Fibroblast of skin of abdomen (primary cell): ENCODE measurements at places on chromosomes 3 and 15.

DNA sequence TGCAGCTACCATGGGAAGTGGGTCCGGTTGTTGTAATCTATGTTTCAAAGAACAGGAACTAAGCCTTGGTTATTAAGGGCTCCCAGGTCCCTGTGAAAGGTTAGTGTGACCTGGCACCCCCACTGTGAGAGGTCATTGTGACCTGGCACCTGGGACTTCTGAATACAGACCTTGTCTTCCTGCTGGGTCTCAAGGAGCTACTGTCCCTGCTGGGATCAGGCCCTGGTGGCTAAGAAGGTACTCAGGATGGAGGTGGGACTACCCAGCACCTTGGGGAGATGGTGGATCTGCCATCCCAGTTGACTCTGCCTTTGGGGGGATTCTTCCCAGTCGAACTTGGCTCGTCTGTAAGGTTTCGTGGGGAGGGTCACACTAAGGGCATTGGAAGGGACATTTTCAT is 10.3 kb upstream of the SLCO2A1 start:
- DNase-seq = no peak

DNA sequence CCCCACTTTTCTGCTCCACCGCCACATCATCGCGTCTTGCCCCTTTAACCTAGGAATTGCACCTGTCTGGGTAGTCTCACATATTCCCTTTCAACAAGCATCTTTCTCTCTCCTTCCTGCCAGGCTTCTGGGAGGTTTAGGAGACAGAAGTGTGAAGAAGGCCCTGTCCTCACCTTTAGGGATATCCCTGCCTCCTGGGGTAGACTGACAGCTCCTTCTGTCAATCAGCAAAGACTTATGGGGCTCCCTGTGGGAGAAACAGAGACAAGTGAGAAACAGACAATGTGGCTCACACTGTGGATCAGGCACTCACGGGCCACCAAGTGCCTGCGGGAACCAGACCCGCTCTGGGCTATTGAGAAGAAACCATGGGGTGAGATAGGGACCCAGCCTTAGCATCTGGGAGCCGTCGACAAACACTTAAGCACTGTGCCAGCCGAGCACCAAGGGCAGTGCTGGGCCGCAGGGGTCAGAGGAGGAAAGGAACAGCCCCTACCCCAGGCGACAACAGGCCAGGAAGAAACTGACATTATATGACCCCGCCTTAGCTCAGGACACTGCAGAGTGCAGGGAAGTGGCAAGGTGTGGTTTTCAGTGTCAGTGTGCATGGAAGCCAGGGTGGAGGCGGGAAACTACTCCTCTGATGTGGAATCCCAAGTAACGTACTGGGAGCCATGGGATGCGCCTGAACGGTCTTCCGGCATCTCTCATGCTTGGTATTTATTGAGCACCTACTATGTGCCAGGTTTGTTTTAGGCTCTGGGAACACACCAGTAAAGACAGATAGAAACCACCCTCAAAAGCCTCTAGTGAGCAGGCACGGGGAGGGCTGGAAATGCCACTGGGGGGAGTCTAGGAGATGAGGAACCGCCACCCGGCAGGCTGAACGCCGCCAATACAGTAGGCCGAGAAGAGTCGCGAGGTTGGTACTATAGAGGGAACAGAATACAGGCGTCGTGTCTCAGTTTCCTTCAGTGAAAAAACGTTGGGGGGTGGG is 1.8 kb downstream of the EFCC1 start:
- no peak for DNase-seq

DNA sequence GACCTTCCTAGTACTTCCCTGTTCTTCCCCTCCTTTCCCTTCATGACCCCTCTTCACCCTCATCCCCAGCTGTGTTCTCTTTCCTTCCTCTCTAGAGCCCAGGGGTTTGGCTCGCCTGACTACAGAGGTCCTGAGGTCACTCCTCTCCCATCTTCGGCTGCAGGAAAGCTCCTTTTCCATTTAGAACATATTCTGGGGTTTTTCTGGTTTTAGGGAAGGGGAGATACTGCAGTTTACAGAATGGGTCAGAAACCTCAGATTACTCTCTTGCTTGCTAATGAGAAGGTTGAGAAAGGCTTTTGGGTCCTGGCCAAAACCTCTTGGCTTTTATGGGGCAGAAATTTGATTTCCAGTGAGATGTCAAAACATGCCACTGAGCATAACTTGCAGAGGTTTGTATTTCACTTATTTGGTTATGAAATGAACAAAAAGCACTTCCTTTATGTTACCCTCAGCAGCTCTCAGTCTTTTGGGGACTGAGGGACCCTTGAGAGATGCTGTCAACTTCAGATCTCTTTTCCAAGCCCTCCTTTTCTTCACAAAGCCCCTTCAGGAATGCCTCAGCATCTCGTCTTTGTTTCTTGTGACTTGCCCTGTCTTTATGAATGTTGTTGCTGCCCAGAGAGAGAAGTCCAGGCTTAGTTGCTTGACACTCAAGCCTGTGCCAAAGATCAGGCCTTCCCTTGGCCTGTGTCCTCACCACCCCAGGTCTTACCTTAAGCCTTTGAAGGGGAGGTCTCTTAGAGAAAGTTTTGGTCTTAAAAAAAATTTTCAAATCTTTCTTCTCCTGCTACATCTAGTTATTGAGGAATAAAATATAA is 121.7 kb upstream of the TPM1 start:
- peak; percentile 74 for DNase-seq

DNA sequence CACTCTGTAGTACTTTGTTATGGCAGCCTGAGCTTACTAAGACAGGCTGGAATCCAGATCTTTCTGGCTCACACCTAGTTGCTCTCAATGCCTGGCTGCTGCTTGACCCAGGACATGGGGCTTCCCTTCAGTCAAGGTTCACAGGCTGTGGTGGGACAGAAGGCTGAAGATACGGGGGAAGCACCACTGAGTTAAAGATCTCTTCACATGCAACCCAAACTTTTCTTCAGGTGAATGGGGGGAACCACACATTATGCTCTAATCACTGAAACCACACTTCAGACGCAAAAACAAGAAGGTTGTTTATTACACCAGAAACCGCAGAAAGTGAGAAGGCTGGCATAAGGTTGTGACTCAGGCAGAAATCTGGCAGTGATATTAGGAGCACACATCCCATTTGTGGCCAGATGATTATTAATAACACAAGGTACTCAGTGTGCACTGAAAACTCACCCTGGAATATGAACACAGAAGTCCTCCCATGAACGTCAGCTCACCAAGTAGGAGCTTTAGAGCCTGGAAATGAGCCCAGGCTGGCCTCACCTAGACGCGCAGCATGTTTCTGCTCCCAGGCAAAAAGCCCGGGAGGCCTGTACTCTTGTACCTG is 230.5 kb upstream of the CHRNA7 start:
- peak; percentile 48 for DNase-seq

DNA sequence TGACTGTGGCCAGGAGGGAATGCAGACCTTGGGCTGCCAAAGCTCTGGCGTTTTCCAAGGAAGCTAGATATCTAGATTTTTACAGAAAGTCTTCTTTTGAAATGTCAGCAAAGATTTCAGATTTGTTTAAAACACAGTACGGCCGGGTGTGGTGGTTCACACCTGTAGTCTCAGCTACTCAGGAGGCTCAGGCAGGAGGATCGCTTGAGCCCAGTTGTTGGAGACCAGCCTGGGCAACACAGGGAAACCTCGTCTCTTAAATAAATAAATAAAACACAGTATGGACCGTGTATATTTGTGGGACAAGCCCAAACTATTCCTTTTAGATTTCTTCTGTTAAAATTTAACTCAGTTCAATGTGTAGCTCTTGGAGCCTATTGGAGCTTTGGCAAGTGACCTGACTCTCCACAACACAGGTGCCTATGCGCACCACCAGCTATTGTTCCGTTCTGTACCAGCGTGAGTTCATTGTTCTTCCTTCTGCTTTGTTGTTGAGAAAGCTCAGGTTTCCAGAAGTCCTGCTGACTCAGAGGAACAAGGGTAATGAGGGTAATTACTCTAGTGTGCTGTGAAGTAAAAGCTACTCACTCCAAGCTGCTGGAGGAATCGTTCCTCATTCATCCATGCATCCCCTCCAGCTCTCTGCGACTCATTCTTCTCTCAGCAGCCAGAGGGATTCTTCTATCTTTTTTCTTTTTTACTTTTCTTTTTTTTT is 73.1 kb upstream of the SLC6A6 start:
- peak; percentile 46 for DNase-seq

- DNase-seq = no peak
Observed at GRCh38 chr3:129593230-129593594, 13.3 kb downstream of the PLXND1 start.

- no peak for DNase-seq
Observed at GRCh38 chr3:18236726-18237125, 188.4 kb downstream of the SATB1 start.

GRCh38 chr3:131903988-131904415 is 130.8 kb downstream of the CPNE4 start:
- DNase-seq = peak; percentile 99

GRCh38 chr15:32819448-32819847 is 101.6 kb downstream of the GREM1 start:
- DNase-seq = peak; percentile 88

GRCh38 chr3:69675786-69676530 is 63.3 kb upstream of the MITF start:
- no peak for DNase-seq

DNA sequence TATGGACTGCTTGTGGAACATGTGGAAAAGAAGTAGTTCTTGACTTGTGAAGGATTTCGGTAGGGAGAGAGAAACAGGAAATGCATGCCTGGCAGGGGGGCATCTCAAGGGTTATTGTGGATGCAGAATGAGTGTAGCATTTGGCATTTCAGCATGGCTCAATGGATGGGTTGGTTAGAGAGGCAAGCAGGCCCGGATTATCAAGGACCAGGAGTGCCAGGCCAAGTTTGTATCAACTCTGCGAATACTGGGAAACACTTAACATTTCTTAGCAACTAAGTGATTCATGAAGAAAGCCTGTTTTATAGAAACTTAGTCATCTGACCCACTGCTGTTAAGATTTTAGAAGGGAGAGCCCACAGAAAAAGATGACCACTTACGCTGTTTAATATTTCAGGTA is 33.6 kb downstream of the KIF15 start:
- DNase-seq = no peak

- DNase-seq = no peak
Observed at GRCh38 chr3:101266071-101266470, 54.3 kb downstream of the IMPG2 start.

DNA sequence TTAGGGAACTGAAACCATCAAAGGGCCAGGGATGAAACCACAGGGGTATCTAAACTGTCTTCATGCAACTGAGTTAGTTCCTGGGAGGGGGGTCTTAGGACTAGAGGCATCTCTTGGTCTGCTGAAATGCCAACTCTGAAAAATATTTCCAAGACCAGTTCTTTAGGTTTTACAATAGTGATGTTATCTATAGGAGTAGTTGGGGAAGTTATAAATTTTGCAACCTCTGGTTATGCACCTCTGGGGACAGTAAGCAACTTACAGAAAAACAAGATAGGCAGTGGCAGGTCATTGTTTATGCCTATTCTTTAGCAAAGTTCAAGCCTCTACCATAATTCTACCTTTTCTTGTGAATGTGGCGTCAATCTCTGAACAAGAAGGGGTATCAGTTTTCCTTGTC is 60.5 kb upstream of the MINAR1 start:
- no peak for DNase-seq

DNA sequence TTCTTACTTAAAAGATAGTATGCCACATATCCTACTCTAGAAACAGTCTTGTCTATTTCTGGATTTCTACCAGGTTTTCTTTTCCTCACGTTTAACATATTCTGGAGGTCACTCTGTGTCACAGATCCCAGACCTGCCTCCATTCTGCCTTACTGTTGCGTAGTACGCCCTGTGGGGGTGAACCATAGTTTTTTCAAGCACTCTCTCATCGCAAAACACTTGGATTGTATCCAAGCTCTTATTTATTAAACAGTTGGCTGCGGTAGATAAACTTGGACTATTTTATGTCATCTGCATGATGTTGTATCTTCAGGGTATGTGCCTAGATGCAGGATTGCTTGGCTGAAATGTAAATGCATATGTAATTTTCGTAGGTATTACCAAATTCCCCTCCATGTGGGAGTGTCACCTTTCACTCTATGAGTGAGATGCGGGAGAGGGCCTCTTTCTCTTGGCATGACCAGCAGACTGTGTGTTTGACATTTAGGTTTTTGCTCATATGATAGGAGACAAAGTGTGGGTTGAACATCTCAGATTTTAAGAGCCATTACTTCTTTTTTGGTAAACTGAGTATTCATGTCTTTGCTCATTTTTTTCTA is 55.8 kb downstream of the ABTB1 start:
- DNase-seq = no peak

DNA sequence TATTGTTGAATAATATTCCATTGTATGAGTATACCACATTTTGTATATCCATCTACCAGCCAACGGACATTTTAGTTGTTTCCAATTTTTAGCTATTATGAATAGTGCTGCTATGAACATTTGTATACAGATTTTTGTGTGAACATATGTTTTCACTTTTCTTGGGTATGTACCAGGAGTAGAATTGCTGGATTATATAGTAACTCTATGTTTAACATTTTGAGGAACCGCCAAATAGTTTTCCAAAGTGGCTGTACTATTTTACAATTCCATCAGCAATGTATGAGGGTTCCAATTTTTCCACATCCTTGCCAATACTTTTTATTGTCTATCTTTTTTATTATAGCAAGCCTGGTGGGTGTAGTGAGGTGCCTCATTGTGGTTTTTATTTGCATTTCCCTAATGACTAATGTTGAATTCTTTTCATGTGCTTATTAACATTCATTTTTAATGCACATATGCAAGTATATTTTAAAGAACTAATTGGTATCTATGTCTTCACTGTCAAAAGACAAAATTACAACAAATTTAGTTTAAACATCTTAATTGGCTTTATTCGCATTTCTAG is 77.5 kb upstream of the PIAS1 start:
- no peak for DNase-seq

GRCh38 chr3:53817809-53818208 is 28.4 kb downstream of the CHDH start:
- DNase-seq = no peak

DNA sequence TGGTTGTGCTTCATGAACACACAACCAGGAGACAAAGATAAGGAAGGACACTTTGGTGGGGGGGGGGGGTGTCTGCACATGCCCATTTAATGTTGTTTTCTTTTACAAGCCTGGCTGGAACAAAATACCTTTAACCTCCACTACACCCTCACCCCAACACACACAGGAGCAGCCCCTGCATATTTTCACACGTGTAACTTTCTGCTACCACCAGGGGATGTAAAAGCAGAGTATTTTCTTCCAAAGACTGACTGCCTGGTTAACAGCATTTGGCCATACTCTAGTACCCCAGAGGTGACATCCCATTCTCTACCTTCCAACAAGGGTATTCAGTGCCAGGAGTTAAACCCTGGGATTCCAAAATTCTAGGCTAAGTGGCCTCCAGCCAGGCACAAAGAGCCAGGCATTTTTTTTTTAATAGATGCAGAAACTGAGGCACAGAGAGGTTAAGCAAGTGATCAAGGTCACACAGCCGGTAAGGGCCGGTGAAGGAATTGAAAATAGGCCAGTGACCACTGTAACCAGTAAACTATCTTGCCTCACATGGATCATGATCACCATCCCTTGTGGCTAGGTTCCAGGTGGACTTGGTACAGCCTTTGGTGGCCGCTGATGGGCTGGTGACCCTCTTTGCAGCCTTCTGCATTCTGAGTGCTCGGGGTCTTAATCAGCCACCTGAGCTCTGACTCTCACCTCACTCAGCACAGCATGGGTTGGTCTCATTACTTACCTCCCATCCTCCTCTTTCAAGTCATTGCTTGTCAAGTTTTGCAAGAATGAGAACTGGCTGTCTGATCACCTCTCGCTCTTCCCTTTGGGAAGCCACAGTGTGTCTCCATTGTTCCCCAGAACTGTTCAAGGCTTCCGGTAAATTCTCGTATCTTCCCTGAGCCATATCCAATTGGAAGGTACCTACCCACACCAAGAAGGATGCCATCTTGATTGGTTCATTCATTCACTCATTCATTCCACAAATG is 20.4 kb downstream of the MAGI1 start:
- no peak for DNase-seq

GRCh38 chr3:115580566-115580965 is 42.7 kb upstream of the GAP43 start:
- peak; percentile 17 for DNase-seq
